NCI-H526 (cell line): ENCODE measurements at places on chromosomes 7 and 10.

DNA sequence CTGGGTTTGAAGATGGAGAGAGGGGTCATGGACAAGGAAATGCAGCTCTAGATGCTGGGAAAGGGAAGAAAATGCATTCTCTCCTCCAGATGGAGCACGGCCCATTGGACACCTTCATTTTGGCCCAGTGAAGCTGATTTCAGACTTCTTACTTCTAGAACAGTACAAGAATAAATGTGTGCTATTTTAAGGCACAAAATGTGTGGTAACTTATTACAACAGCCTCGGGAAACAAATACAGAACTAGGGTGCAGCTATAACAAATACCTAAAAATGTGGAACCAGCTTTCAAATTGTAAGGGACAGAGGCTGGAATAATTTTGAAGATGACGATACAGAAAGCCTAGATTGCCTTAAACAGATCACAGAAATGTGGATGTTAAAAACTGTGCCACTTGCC, 54.1 kb downstream of the CYTH3 start:
- no peak for DNase-seq

GRCh38 chr10:131090761-131091661, 220.5 kb downstream of the TCERG1L start:
- no peak for DNase-seq

DNA sequence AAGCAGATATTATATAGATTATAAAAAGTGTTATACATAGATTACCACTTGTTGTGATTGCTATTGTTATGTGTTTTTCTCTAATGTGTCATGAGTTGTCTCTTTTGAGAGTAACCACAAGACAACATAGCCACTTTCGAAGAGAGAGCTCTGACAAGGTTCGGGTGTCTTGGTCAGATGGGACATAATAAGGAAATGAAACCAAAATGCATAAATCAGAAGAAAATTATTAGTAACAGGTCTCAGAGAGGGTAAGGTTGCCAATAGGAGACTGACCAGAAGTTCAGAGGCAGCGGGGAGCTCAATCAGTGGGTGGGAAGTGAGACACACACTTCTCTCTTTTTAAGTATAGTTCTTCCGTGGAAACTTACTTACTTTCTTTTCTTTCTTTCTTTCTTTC, 639.2 kb upstream of the POT1 start:
- DNase-seq, result no peak

DNA sequence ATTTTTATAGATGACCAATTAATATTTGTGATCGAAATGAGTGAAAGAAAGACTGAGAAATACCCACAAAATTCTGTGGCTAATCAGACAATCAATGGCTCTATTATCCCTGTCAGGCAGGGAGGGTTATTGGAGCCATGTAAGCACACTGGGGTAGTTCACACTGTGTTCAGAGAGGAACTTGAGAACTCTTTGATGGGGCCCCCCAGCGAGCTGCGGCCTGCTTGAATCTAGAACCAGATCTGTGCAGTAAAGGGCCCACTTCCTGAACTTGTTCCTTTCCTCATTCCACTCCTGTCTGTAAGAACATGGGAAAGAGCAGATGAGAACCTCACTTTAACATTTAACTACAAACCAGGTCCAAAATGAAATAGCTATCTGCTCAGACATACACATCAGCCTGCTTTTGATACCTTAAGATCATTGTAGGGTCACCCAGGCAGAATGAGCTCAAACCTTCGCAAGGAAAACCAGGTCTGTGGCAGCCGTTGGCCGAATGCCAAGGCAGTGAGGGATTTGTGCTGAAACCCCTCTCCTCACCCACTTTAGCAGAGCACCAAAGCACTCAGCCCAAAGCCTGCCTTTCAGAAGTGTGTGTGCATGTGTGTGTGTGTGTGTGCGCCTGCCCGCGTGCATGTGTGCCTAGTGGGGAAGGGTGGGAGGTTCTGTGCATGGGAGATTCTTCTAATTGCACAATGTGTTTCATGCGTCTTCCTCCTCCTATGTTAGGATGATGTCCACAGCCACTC, 365.6 kb upstream of the MGMT start:
- DNase-seq, result no peak

DNA sequence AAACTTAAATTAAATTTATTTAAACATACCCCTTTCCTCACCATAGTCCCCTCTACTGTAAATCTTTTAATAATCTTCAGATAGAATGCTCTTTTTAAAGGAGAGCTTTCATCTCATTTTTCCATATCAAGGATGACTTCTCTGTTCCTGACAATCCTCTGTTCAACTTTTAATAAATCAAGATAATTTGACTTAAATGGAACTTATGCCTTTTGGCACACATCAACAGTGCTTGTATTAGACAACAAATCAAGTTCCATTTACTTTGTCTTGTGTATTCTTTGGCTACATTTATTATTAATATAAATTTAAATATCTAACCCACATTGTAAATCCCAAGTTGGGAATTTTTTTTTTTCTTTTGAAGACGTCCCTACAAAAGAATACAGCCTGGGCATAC, 42.7 kb upstream of the HYAL4 start:
- no peak for DNase-seq

- DNase-seq, result no peak
Measured at GRCh38 chr10:7665767-7666166, 999 bp downstream of the ITIH5 start.

- DNase-seq, result no peak
Measured at GRCh38 chr7:46315891-46316290, 394.8 kb upstream of the IGFBP3 start.

GRCh38 chr7:138768241-138768640, 29.6 kb upstream of the TMEM213 start:
- DNase-seq, result no peak

DNA sequence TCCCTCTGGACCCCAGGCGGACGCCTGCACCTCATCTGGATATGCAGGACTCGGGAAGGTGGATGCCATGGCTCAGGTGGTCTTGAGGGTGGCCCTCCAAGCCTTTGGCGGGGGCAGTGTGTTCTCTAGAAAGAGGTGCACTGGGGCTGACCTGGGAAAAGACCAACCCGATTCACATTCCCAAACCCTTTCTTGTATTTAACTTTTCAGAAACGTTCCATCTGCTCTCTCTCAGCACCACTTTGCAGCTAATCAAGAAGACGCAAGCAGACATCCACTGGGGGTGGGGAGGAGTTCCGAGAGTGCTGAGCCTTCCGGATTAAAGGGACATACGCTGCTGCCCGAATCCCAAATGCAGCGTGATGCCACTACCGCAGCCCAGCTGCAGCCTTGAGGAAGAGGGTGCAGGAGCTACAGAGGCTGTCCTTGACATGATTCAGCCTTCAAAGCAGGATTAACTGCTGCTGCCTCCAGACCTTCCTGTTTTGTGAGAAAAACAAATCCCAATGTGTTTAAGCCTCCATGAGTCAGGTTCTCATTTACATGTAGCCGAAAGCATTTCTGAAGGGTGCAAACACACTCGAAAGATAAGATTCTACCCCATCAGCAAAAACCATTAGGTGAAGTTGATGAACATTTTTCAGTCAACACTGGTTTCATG, 39.9 kb downstream of the RBM17 start:
- DNase-seq, result no peak

GRCh38 chr7:92586403-92586802, 3.8 kb downstream of the FAM133B start:
- no peak for DNase-seq

DNA sequence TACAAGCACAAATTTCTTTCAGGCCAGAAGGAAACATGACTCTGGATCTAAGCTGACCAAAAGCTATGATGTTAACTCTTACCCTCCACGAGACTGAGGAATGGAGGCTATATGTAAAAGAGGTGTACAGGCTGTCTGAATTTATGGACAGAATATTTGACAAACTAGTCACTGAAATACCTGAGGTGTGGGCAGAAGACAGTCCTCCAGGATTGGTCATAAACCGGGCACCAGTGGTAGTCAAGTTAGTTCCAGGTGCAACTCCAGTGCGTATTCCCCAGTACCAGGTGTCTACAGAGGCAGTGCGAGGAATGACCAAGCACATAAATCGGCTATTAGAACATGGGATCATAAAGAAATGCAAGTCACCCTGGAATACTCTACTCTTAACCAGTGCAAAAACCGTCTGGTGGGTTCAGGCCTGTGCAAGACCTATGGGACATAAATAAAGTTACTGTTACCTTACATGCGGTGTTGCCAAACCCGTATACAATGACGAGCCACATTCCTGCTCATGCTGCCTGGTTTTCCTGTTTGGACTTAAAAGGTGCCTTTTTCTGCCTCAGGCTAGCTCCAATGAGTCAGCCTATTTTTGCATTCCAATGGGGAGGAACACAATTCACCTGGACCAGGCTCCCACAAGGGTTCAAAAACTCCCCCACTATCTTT, 6.7 kb upstream of the CYREN start:
- no peak for DNase-seq

GRCh38 chr7:108838198-108838597, 268.5 kb downstream of the DNAJB9 start:
- DNase-seq, result no peak

DNA sequence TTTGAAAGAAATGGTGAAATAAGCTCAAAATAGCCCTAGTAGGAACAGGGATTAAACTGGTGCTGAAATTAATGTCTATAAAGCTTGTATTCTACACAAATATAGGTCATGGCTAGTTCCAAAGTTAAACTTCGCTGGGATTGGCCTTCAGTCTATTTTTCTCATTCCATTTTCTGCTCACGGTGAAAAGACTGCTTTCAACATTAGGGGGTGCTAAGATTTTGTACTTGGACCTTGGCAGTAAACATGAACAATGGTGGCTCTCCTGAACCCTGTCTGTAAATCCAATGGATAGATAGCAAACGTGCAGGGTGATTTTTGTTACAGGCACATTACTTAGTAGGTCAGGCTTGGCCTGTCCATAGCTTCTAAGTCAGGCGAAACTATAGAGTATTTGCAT, 36.0 kb upstream of the RSU1 start:
- DNase-seq, result peak; percentile 21

- DNase-seq, result no peak
Measured at GRCh38 chr7:132469264-132469663, 107.0 kb downstream of the PLXNA4 start.

GRCh38 chr7:149830997-149831740, 7.0 kb upstream of the ZNF862 start:
- DNase-seq, result no peak

DNA sequence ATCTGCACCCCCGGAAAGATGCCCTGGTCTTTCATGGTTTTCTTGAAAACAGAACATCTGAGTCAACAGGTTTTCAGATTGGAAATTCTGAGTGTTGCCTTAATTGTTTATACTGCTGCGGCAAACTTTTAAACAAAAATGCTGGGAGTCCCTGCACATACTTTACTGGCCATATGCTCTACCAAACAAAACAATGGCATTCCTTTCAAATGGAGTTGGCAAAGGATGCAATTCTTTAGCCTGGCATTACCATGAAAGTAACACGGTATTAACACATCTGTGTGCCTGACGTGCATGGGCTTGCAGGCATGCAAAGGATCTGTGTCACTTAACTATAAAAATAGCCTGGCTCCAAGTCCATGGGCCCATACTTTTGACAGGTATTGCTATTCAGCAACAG, 4.2 kb downstream of the INHBA start:
- no peak for DNase-seq

GRCh38 chr10:119515511-119516045, 26.9 kb downstream of the RGS10 start:
- DNase-seq, result no peak

DNA sequence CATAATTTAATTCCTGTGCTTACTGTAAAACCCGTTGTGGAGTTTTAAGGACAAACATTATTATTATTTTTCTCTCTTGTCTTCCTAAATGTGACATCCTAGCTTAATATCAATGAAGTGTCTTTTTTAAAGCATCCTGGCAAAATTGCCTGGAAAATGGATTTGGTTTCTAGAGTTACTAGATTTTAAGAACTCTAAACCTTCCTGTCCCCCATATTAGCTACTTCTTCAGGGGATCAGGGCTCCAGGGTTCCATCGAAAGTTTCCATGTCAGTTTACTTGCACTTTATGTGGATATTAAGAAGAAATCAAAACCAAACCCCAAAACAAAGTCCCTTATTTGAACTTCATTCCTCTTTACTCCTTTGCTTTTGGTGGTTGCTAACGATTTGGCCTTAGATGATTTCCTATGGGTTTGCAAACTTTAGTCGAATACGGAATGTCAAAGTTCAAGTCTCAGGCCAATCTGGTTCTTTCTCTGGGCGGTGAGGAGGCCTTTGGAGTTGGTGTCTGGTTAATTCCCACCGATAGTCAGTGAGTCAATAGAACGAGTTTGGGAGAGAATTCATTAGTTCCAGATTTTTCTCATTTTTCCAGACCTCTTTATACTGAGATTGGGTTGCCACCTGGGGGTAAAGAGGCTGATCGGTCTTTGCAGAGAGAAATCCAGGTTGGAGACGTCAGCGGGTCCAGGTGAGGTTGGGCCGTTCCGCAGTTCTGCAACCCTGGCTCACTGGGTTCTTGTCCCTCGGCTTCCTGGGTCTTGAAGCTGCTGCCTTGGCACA, 1.1 kb downstream of the CUX1 start:
- DNase-seq, result no peak

DNA sequence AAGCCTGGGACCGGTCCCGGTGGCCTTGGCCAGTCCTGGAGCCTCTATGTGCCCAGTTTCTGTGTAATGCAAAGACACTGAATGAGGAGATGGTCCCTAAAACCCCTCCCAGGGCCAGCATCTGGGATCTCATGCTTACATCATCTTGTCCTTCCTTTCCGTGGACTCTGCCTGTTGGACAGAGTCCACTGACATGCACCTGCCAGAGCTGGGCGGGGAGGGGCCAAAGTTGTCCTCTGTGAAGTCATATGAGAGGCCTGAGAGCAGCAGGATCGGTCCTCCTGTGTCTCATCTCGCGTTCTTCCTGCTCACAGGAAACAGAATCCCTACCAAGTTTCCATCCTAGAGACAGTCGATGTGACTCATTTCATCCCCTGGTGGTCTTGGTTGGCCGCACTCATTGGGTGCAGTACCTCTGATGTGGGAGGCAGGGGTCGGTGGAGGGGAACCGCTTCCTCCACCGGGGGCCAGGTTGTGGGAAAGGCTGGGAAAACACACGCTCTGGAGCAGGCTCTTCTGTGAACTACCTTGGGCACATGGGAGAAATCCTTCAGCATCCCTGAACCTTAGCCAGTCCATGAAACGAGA, 389.6 kb upstream of the PODXL start:
- DNase-seq, result no peak

DNA sequence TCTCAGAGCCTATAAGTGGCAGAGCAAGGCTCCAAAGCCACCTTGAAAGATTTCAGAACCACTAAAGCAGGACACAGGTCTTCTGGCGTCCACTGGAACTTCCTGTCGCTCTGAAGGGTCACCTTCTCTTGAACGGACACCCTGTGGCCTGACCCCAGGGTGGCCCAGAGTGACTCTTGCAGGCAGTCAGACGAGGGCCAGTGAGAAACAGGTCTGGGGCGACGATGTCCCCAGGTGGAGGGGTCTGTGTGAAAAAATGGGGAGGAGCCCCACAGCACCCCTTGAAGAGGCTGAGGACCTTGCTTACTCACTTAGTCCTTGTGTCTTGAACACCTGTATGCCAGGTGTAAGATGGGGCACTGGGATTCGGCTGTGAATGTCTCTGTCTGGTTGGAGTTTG, 946 bp upstream of the RASGEF1A start:
- DNase-seq, result no peak

- no peak for DNase-seq
Measured at GRCh38 chr7:130995252-130996081, 261.5 kb upstream of the KLF14 start.
